Posterior cingulate gyrus (tissue), 11 donors: ENCODE measurements at places on chromosomes 5 and 9.

DNA sequence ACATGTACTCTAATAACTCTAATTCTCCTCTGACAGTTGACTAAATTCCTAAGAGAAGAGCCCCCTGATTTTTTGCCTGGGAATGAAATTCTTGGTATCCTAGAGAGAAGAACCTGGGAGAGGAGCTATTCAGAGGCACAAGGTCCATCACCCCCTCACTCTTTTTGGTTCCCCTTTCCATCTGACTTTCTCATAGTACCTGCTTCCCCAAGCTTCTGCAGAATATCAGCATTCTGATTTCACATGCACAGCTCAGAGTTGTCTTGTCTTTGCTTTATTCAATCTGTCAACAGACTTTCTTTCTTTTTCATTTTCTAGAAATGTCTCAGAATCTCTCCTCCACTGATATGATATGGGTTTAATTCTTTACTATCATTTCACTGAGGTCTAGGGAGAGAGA is 141.5 kb upstream of the FBXL17 start:
- DNase-seq: no peak

GRCh38 chr5:34057118-34057517 is 14.1 kb upstream of the C1QTNF3 start:
- DNase-seq: no peak

GRCh38 chr9:121998513-121999049 is 94.5 kb downstream of the TTLL11 start:
- DNase-seq: no peak

GRCh38 chr5:110663525-110663924 is 62.9 kb downstream of the TMEM232 start:
- no peak for DNase-seq

DNA sequence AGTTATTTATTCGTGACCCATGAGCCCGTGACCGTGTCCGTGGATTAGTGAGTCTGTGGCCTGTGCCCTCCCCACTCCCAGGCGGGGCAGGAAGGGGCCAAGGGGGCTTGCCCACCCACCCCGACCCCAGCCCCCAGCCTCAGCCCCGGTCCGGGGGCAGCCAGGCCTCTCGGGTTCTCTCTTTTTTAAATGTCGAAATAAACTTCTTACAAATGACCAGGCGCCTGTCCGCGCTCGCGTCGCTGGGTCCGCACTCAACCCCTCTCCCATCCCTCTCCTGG is 7.6 kb downstream of the BARHL1 start:
- peak; percentile 33 for DNase-seq

- no peak for DNase-seq
Measured at GRCh38 chr5:171543148-171543815, 123.8 kb downstream of the FGF18 start.

DNA sequence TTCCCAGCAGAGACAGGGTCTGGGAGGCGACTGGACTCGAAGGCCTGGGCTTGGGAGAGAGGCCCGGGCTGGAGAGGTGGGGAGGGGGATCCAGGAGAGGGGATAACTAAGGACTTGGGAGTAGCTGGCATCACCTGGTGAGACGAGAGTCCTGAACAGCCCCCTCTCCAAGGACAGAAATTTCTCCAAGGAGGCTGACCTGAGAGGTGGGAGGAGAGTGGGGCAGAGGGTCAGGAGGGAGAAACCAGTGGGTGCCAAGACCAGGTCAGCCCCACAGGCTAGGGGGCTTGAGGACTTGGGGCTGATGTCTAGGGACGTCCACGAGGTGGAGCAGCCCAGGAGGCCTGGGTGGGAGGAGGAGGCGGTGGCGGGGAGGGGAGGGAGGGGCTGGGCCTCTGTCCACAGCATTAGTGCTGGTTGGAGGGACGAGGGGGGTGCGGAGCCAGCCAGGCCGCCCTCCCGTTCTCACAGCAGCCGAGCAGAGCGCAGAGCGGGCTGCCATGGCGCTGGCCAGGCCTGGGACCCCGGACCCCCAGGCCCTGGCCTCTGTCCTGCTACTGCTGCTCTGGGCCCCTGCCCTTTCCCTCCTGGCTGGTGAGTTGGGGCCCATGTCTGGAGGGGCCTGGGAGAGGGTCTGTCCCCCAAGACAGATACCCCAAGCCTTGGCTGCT is at the start of gene CRB2:
TSS of gene CRB2 (plus strand) at position 437 of the 671 bp plus-strand sequence. CDS start at position 501, 64 bp downstream.
- no peak for DNase-seq

DNA sequence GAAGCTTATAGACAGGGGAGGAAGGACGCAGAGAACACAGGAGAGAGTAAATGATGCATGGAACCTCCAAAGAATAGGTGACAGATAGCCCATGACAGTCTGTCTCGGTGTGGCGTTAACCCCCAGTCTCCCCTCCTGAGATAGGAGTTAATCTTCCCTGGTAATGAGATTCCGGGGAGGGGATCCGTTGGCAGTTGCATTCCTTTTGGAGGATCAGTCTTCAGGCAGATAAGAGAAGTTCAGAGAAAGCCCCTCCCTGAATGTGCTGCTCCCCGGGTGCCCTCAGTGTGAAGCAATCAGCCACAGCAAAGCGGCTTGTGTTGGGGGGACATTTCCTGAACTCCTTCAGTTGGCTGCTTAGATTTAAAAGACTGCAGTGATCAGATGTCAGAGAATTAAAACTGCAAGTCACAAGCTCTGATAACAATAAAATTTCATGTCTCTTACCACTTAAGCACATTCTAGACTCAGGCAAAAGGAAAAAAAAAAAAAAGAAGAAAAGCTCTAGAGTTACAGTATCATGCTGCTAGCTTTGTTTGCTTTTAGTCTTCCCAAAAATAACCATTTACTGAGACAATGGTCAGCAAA is 121.1 kb downstream of the EGFLAM start:
- DNase-seq: no peak

- no peak for DNase-seq
Measured at GRCh38 chr5:132456296-132456986, 34.1 kb downstream of the IRF1 start.

GRCh38 chr9:69542942-69543704 is 129.0 kb downstream of the APBA1 start:
- DNase-seq: peak; percentile 78

DNA sequence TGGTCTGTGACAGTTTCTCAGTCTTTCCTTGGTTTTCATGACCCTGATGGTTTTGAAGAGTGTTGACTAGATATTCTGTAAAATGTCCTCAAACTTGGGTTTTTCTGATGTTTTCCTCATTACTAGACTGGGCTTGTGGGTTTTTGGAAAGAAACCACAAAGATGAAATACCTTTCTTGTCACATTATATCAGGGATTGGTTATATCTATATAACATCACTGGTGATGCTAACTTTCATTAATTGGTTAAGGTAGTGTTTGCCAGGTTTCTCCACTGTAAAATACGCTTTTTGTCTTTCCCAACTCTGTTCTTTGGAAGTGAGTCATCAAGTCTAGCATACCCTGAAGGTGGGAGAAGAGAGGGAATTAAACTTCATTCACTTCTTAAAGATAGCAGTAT is 3.3 kb upstream of the IL31RA start:
- DNase-seq: no peak

GRCh38 chr9:2420543-2420942 is 201.0 kb upstream of the VLDLR start:
- no peak for DNase-seq

- peak; percentile 69 for DNase-seq
Measured at GRCh38 chr5:177005619-177006264, 837 bp downstream of the UIMC1 start.

- DNase-seq: no peak
Measured at GRCh38 chr9:127424676-127424999, 456 bp downstream of the ZNF79 start.

DNA sequence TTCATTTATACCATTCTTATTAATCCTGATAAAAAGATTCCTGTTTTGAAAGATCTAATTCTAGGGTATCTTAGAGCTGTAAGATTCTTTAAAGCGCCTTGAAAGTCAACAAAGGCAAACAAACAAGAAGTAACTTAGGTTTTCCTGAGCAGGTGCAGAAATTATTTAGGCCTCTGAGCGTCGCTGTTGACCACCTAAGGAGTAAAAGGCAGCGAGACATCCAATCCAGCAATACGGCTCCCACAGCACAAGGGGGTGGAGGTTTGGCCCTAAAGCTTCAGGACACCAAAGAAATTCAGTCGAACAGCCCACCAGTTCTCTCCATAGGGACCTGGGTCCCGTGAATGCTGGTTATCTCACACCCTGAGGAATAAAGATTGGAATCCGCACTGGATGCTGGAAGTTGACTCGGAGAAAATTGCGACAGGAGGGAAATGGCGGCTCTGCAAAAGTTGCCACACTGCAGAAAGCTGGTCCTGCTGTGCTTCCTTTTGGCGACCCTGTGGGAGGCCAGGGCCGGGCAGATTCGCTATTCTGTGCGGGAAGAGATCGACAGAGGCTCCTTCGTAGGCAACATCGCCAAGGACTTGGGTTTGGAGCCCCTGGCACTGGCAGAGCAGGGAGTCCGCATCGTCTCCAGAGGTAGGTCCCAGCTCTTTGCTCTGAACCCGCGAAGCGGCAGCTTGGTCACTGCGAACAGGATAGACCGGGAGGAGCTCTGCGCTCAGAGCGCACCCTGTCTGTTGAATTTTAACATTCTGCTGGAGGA is at the start of gene PCDHGA2:
TSS of gene PCDHGA2 (plus strand) at position 223 of the 769 bp plus-strand sequence.
- no peak for DNase-seq
